ENCODE measurements at places on chromosomes 7 and 10.

- no peak for DNase-seq
These were observed 651.0 kb upstream of the STEAP1 start for GRCh38 chr7:89503281-89503680.

GRCh38 chr10:11245095-11245479, 227.4 kb downstream of the CELF2 start:
- no peak for DNase-seq

DNA sequence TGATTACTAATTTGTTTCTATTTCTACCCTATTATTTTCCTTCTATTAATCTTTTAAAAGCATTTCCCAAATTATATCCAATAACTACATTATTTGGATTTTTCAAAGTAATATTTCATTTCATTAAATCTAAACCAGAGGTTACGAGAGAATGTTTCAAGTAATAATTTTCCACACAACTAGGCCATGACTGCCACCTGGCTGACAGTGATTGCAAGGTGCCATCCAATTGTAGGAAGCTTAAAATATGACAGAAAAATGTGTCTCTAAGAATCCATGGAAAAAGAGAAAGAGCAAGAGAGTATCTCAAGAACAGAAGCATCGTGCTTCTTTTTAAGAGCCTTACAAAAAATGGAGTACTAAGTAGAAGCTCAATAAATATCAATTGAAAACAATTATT, 48.7 kb downstream of the TPK1 start:
- no peak for DNase-seq

GRCh38 chr7:102292813-102293798, 6.4 kb downstream of the SH2B2 start:
- no peak for DNase-seq

DNA sequence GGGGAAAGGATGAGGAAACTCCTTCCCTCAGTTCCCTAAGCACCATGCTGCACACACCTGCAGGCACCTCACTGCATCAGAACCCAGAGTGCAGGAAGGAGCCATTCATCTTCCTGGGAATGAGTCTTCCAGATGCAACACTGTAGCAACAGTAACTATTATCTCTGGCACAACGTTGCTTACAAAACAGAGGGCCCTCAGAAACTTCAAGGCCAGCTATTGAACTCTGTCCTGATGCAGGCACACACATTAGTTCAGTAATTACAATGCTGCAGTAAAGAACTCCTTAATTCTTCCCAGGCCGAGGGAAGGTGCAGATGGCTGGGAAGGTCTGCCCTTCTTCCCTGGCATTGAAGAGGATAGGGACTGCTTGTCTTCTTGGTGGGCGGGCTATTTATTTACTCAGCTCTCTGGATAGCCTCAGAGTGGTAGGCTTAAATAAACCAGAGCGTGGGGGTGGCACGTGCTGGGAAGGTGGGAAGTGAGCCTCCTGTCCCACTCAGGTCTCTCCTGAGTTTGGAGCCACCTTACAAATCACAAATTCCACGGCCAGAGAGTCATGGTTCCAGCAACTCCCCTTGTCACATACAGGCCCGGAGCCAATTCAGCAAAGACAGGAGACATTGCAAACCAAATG, 125.1 kb upstream of the JCAD start:
- DNase-seq: no peak

Measured in T-helper 1 cell (primary cell).